ENCODE measurements at places on chromosomes 7 and 10. TPM values are rescaled to one million over a fixed set of nuclear protein-coding genes. Genes with fewer than 3 reads are reported as not detected.

C10orf53 gene
- total RNA-seq, result not detected

- H3K36me3 ChIP-seq, result no peaks in the 10 kb centered on the region
- no peaks in the 10 kb centered on the region for H3K4me1 ChIP-seq
- DNase-seq, result no peak
- H3K27me3 ChIP-seq, result no peaks in the 10 kb centered on the region
- H3K4me3 ChIP-seq, result no peak overlapping the region
- H3K27ac ChIP-seq, result no peak overlapping the region
These were observed 106.2 kb upstream of the NEBL start for GRCh38 chr10:21003240-21003822.

GRCh38 chr10:130013335-130014262 is 49.5 kb upstream of the EBF3 start:
- no peaks in the 10 kb centered on the region for H3K27me3 ChIP-seq
- DNase-seq, result no peak
- no peak overlapping the region for H3K4me3 ChIP-seq

DNA sequence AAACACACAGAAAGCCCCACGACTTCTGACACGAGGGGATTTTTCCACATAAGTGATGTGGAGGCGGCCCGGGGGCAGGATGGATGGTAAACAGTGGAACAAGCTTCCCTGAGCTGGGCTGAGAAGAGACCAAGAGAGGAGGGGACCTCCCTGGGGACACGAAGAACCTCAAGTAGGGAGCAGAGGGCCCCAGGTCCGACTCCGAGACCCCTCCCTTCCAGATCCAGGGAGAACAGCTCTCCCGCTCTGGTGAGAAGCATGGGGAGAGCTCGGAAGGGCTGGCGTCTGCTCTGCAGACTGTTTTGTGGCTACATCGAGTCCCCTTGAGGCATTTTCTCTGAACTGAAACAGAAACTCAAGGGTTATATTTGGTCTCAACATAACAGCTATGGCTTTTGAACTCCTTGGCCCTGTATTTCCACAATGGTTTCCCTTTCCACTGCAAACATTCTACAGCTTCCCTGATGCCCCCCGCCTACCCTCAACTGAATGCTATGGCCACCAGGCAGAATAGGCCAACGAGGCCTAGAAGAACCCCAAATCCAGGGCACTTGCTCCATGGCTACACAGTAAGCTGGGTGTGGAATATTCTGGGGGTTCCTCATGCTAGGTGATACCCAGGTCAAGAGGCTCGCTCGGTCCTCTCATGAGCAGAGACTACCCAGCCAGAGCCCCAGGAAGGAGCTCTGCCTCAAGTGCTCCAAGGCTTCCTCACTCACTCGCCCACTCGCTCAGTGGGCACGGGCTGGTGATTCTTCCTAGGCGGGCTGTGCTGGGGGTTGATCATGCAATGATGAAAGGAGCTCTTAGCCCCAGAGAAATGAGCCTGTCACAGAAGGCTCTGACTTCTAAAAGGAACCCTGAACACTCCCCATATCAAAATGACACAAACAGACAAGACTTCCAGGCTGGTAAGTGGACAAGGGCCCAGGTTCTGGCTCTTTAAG is 47.5 kb downstream of the FAM53B start:
- H3K4me3 ChIP-seq, result peak overlapping the region; percentile 62
- DNase-seq, result peak; percentile 52
- peaks cover 60% of the 10 kb centered on the region for H3K36me3 ChIP-seq
- no peaks in the 10 kb centered on the region for H3K27me3 ChIP-seq
- H3K27ac ChIP-seq, result peak overlapping the region; percentile 92

DNA sequence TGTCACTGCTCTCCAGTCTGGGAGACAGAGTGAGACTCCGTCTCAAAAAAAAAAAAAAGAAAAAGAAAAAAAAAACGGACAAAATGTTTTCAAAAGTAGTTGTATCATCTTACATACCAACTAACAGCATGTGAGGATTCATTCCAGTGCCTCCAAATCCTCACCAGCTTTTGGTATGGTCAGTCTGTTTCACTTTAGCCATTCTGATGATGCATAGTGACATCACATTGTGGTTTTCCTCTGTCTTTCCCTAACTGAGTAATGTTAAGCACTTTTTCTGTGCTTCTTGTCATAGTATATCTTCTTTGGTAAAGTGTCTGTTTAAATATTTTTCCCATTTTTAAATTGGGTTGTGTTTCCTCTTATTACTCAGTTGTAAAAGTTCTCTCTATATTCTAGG is 251.4 kb upstream of the CTBP2 start:
- no peak overlapping the region for H3K27ac ChIP-seq
- H3K36me3 ChIP-seq, result no peaks in the 10 kb centered on the region
- no peak overlapping the region for H3K4me3 ChIP-seq
- DNase-seq, result no peak
- no peaks in the 10 kb centered on the region for H3K27me3 ChIP-seq

DNA sequence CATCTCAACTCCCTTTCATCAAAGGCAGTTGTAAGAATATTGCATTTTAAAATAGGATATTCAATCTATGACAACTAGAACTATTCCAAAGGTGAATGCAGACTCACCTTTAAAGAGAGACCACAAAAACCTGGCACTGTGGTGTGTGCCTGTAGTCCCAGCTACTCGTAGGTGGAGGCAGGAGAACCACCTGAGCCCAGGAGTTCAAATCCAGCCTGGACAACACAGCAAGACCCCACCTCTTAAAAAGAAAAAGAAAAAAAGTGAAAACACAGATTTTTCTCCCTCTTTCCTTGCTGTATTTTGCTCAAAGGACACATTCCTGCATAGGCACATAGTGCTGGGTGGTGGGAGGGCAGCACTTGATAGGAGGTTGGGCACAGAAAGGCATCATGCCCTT is 739 bp upstream of the ALDH18A1 start:
- H3K4me3 ChIP-seq, result peak overlapping the region; percentile 98
- peaks cover 20% of the 10 kb centered on the region for H3K36me3 ChIP-seq
- H3K27ac ChIP-seq, result peak overlapping the region; percentile 94
- no peaks in the 10 kb centered on the region for H3K27me3 ChIP-seq

GRCh38 chr7:317643-318405 is 27.9 kb downstream of the FOXL3 start:
- peaks cover 25% of the 10 kb centered on the region for H3K27me3 ChIP-seq
- no peak for DNase-seq
- no peak overlapping the region for H3K27ac ChIP-seq
- no peaks in the 10 kb centered on the region for H3K36me3 ChIP-seq

DNA sequence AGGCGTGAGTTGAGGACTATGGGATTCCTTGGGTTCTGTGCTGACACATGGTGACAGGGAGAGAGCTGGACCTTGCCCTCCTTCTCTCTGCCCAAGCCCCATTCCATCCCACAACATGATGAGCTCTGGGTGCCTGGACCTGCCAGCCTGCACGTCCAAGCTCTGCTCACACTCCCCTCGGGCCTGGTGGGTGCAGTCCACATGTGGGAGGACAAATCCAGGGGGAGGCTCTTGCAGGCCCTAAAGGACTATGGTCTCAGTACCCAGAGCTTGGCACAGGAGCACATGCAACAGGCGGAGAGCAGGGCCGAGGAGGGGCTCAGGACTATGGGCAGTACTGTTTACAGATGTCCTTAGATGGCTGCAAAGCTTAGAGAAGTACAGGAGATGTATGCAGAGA is 91.4 kb downstream of the CLEC2L start:
- H3K36me3 ChIP-seq, result peaks cover 2% of the 10 kb centered on the region
- DNase-seq, result no peak
- no peak overlapping the region for H3K4me3 ChIP-seq
- H3K27ac ChIP-seq, result peak overlapping the region; percentile 23
- no peaks in the 10 kb centered on the region for H3K27me3 ChIP-seq

DNA sequence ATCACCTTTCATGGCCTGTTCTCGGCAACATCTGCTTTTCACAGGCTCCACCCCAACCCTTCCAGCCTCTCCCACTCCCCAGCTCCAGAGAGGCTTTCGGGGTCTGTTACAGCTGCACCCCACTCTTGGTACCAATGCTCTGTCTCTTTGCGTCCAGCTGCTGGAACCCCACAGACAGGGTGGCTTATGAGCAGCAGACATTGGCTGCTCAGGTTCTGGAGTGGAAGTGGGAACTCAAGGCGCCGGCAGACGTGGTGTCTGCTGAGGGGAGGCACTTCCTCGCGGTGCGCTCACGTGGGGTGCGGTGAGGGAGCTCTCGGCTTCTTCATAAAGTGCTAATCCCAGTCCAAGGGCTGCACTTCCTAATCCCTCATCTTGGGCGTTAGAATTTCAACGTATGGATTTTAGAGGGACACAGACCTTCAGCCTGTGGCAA is 185.7 kb downstream of the ELFN1 start:
- H3K27ac ChIP-seq, result no peak overlapping the region
- peaks cover 18% of the 10 kb centered on the region for H3K4me1 ChIP-seq
- H3K4me3 ChIP-seq, result no peak overlapping the region
- no peaks in the 10 kb centered on the region for H3K27me3 ChIP-seq
- DNase-seq, result no peak

SEMA3E gene
- not detected for total RNA-seq

GRCh38 chr7:77542409-77542808 is 5.3 kb downstream of the PTPN12 start:
- no peak overlapping the region for H3K27ac ChIP-seq
- H3K27me3 ChIP-seq, result peaks cover 11% of the 10 kb centered on the region
- no peak for DNase-seq
- no peak overlapping the region for H3K4me3 ChIP-seq
